ENCODE measurements at places on chromosomes 13 and 19.

- no peak for DNase-seq
Measured at GRCh38 chr13:29716493-29716892, 121.0 kb upstream of the SLC7A1 start.

DNA sequence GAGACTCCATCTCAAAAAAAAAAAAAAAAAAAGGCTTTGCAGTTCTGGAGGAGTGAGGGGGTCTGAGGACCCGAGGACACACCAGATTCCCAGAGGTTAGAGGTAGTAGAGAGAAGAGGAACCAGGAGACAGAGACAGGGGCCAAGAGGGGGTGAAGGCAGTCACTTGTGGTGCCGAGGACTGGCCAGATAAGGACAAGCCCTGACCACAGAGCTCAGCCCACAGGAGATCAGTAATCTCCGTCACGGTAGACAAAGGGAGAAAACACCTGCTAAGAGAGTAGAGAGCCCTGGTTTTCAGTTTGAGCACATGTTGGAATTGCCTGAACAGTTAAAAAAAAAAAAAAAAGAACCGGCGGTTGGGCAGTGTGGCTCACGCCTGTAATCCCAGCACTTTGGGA is 1.7 kb upstream of the PRAM1 start:
- no peak for DNase-seq

DNA sequence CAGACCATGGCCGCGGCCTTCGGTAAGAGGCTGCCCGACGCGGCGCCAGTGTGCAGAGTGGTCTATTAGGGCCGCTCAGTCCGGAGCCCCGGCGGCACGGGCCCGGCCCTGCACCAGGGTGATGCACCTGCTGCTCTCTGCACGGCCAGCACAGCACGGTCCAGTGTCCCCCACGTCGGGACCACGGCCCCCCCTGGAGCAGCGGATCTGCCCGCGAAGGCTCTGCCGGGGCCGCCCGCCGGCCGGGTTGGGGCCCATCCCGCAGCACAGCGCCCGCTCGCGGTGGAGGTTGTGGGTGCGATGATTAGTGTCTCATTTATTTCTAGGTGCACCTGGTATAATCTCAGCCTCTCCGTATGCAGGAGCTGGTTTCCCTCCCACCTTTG is 7.9 kb downstream of the PTBP1 start:
- no peak for DNase-seq

DNA sequence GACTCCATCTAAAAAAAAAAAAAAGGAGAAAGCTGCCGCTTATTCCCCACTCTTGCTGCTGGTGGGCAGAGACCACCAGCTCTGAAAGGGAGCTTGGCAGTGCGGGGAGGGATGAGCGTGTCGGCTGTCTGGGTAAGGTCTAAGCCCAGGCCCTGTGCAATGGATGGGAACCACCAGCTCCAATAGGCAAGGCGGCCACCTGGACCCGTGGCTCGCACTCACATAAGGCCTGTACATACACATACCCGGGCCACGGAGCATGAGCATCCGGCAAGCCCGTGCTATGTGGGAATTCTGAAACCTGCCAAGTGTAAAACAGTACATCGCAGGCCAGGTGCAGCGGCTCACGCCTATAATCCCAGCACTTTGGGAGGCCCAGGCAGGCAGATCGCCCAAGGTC is 56.6 kb upstream of the USE1 start:
- no peak for DNase-seq

DNA sequence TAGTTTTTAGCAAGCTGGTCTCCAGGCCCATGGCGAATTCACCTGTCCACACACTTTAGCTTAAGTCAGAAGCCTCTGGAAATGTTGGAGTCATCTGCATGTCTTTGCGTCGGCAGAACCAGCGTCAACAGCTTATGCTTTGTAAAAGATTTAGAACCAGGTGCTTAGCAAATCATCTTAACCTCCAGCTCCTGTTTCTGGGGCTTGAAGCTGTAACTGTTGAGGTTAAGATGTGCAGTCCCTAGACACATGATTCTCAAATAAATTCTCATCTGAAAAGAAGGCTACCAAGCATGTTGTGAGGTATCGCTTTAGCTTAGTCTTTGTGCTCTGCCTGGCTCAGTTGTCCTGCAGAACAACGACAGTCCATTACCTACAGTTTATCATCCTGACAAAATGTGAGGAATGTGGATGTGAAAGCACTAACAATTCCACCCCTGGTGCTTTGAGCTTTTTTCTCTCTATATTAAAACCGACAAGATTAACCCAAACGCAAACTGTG is 4.4 kb downstream of the EFNB2 start:
- DNase-seq, result no peak

- DNase-seq, result peak; percentile 38
Measured at GRCh38 chr13:91017031-91017668, 330.3 kb upstream of the MIR17HG start.

DNA sequence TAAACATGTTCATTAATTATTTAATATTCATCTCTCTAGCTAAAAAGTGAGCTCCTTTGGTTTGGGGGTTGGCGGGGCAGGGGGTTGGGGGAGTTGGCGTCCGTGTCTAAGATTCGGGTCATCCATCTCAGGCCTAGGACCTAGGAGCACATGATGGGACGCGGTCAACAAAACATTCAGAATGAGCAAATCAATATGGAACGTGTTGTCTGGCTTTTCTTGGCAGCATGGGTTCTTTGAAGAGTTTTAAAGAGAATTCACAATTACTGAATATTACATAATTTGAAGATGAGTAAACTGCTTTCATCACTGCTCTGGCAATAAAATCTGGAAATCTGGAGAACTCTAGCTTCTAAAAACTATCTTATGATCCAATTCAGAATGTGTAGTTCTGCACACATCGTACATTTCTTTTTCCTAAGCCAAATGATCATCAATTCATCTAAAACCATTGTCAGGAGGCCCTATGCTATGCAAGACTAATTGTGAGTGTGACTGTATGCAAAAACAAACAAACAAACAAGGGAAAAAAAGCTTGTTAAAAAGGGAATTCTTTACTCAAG is 5.4 kb upstream of the ARGLU1 start:
- no peak for DNase-seq

GRCh38 chr19:19606021-19606420 is 12.5 kb downstream of the PBX4 start:
- peak; percentile 83 for DNase-seq

DNA sequence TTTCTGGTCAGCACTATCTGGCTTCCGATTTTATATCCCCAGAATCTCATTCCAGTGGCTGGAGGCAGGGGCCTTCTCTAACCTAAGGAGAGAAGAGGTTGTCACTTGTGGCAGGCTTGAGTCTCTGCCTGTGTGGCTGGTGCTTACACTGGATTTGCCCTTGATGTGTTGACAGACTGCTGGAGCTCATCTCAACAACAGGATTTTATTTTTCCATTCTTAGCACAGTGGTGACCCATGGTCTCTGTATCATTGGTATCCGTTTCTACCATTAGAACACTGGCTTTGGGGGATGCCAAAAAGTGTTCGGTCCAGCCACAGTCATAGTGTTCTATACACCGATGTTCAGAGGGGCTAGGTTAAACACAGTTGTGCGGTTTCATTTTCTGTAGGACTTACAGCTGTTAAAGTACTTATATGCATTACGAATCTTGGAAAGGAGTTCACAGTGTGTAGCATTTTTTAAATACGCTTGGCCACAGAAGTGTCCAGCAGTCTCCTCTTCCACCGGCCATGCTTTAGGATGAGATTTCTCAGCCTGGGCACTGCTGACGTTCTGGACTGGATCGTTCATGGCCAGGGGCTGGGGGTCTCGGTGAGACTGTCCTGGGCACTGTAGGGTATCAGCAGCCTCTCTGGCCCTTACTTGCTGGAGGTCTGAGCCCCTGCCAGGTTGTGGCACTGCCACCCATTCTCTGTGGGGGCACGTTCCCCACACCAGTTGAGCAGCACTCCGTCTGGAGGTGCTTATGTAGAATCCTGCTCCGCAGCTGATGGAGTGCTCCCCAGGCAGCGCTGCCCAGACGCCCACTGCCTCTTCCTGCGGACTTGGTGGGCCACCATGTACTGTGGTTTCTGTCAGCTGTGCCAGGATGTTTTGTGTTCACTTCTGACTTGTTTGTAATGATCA is 41.4 kb upstream of the TEX29 start:
- DNase-seq, result no peak

DNA sequence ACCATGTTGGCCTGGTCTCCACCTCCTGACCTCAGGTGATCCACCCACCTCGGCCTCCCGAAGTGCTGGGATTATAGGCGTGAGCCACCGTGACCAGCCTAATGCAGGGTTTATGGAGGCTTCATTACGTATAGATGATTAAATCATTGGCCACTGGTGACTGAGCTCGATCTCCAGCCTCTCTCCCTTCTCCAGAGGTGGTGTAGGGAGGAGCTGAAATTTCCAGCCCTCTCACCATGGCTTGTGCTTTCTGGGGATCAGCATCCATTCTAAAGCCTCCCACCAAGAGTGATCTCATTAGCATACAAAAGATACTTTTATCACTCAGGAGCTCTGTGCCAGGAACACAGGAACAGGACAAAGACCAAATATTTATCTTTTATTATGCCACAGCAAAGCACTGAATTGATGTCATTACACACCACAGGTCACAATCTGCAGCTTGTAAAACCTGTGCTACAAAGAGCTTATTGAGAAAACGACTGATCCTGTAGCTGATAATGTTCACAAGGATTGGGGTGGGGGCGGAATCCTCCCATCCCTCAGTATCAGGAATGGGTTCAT is 32.4 kb downstream of the RHPN2 start:
- no peak for DNase-seq

DNA sequence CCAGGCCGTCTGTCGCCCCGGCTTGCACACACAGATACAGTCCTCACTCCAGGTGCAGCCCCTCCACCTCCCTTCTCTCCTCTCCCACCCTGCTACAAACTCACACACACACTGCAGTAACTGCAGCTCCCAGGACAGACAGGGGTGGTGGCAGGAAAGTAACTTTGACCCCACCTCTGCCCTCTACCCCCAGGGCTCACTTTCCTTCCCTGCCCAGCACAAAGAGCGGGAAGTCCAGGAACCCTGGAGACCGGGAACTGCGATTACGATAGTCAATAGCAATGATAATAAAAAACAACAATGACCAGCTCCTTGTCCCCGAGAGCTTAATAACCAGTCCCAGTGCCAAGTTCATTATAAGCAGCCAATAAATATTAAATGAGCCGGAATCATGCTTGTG is at the start of gene CEACAM20:
CEACAM20 (minus strand) TSS at position 140 of the 400 bp plus-strand sequence. CDS start 166 bp downstream, outside the sequence.
- no peak for DNase-seq
